ENCODE measurements at places on chromosomes 7 and 10.

- no peak for DNase-seq
Observed at GRCh38 chr10:113151190-113151666, 201.2 kb downstream of the TCF7L2 start.

DNA sequence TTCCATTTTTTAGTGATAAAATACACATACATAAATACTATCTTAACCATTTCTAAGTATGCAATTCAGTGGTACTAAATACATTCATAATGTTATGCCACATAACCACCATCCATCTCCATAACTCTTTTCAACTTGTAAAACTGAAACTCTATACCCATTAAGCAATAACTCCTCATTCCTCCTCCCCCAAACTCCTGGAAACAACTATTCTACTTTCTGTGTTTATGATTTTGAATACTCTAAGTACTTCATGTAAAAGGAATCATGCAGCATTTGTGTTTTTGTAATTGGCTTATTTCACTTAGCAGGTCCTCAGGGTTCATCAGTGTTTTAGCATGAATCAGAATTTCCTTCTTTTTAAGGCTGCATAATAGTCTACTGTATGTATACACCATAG is 131.8 kb downstream of the TES start:
- DNase-seq: no peak

- no peak for DNase-seq
Observed at GRCh38 chr10:72340510-72341261, 14.0 kb downstream of the DNAJB12 start.

DNA sequence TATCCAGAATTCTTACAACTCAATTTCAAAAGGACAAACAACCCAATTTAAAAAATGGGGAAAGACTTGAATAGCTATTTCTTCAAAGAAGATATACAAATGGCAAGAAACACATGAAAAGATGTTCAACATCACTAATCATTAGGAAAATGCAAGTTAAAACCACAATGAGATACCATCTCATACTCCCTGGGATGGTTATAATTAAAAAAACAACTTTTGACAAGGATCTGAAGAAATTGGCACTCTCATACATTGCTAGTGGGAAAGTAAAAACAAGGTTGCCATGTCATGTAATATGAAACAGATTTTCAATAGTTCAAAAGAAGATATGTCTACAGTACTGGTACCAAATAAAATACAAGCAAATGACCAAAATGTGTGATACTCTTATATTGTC is 9.0 kb downstream of the OAT start:
- no peak for DNase-seq

DNA sequence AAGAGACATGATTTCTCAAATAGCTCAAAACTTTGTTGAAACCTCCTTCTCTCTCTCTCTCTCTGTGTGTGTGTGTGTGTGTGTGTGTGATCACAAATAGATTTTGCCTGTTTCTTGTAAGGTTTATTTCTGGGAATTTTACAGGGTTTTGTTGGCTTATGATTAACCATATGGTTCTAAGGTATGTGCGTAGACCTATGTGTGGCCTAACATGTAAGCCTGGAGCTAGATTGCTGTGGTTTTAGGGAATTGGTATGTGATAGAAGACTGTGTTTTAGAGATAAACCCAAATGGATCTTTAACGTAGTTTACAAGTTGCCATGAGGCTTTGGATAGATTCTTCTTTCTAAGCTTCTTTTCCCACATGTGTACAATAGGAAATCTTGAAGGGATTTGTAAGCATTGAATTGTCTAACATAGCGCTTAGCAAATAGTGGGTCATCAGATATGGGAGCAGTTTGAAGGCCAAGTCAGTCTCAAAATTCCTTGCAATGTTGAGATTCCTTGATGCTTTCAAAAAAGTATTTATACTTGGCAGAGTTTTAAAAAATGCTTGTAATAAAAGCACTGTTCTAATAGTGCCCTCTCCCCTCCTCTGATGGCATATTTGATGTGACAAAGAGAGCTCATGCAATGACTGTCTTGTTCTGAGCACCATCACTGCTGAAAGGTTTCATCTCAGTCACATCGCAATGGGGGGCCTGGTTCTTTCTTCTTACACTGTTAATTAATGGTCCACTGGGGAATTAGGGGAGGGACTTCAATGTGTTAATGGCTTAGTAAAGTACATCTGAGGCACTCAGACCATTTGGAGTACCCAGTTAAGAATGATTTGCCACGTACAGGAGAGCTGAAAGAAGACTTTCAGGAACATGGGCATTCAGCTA is 118.2 kb downstream of the SNX10 start:
- DNase-seq: no peak

DNA sequence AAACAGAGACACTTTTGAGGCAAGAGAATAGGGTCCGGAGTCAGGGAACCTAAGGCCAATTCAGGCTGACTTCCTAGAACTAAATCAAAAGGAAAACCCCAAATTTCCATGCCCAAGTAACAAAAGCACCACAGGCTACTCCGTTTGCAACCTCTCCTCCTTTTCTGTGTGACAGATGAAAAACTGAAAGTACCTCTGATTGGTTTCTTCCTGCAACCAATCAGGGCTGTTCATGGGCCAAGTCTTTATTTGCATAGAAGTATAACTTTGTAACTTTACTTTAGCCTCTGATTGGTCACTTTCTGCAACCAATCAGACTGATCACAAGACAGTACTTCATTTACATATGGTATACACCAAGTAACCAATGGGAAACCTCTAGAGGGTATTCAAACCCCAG is 239.9 kb upstream of the KCND2 start:
- no peak for DNase-seq

GRCh38 chr10:45649296-45649695 is 23.3 kb downstream of the ZFAND4 start:
- no peak for DNase-seq

DNA sequence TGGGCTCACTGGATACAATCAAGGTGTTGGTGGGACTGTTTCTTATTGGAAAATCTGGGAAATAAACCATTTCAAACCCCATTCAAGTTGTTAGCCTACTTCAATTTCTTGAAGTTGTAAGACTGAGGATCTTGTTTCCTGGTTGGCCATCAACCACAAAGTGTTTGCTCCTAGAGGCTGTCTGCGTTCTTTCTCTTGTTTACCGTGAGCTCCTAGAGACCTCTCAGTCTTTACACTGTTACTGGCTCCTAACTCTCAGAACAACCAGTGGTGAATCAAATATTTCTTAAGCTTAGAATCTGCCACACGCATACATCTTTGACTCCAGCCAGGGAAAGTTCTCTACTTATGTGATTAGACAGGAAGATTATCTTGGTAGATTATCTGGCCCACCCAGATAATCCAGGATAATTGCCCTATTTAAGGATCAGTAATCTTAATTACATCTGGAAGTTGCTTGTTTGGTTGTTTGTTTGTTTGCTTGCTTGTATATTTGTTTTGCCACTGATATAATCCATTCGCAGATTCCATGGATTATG is 798.7 kb downstream of the IPMK start:
- DNase-seq: no peak

DNA sequence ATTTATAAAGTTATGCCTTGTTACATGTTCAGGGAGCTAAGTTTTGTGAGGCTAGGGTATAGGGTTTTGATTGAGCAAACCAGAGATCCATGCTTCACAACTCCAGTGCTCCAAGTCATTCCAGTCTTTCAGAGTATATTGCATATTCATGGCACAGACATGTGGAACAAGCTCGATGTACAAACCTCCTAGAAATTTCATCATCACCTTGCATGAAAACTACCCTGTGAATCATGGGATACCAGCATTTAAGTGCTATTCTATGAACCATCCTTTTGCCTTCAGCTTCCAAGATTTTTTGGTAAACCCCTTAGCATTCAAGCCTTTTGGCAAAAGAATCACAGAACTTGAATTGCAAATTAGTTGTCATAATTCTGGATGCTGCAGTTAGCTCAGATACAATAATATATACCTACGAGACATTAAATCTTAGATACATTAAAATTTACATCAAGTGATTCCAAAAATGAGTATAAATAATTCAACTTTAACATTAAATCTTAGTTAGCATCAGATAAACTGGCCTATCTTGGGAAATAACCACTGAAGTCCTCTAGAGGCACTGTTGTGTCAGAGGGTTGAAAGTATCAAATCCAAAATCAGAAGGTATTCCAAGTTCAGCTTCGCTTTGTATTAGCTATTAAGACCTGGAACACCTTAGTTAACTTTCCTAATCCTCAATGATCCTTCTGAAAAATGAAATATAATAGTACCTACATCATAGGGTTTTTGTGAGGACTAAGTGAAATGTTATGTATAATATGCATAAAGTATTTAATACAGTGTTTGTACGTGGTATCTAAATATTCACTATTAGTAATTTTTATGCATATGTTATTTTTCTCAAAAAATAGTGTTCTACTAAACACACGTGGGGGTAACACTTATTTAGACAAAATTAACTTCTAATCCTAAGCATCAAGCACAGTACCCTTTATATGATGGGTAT is 55.5 kb upstream of the CABCOCO1 start:
- no peak for DNase-seq

GRCh38 chr7:45021604-45022296 is 21.7 kb downstream of the CCM2 start:
- DNase-seq: no peak

DNA sequence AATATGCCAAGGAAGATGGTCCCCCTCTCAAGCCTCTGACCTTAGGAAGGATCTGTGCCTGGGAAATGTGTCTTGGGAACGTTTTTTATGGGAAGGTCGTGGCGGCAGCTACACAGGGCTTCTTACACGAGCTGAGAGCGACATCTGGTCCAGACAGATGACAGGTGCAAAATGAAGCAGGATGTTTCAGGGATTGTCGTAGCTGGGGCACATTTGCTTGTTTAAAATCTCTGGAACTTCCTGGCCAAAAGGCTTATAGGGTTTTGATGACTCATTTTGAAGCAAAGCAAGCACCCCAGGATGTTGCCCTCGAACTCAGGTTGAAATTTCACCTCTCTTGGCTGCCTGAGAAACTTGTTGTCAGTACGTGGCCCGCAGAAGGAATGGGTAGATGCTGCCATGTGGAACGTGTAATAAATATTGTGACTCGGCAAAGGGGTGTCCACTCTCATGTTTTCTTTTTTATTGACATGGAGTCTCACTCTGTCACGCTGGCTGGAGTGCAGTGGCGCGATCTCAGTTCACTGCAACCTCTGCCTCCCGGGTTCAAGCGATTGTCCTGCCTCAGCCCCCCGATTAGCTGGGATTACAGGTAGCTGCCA is 117.5 kb downstream of the CAMK1D start:
- DNase-seq: no peak

DNA sequence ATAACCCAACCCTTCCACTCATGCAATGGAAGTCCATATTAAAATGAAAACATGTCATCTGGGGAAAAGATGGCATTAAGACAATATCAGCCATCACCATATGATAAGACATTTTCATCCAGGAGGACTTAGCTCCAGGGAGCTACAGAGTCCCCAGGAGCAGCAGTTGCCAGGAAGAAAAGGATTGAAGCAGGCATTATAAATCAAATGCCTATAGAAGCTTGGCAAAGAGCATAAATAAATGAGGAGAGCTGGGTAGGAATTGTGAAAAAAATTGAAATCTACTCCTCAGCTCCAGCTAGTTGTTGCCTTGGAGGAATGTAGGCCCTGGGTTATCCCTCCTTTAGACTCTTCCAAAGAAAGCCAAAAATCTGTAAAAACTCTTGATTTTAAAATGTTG is 42.5 kb downstream of the FAM13C start:
- DNase-seq: no peak

DNA sequence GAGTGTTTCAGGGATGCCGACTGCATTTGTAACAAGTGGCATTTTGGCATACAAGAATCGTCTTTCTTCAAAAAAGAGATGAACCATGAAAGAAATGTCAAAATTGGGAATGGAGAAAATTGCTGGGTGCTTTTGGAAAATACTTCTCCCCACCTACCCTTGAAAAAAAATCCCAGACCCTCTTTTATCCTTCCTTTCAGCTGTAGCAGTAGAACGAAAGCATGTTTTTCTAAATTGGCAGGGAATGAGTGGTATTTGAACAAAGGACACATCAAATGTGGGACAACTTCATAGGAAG is 187.5 kb downstream of the NRP1 start:
- no peak for DNase-seq

- DNase-seq: no peak
Observed at GRCh38 chr7:130363026-130363847, 17.1 kb upstream of the CPA1 start.

DNA sequence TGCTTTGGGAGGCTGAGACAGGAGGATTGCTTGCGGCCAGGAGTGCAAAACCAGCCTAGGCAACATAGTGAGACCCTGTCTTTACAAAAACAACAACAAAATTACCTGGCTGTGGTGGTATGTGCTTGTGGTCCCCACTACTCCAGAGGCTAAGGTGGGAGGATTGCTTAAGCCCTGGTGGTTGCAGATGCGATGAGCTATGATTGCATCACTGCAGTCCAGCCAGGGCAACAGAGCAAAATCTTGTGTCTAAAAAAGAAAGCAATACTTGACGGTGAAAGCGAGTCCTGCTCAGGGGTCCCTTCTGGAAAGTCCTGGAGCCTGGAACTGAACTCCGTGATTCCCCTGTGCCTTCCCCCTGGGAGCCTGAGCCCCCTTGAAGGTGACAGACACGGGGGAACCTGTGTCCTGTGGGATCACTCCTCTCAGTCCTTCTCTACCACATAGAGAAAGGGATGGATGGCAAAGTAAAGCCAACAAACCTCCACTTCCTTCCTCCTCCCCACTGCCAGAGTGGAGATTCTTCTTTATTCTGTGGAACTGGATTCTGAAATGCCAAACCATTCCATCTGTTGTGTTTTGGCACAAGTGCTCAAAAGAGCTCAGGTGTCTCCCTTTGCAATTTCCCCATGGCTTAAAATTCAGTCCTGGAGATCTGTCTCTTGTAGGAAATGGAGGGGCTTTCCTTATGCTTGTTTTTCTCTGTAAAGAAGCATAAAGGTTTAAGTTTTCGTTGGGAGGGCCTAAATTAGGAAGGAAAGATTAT is 50.6 kb downstream of the KIAA1217 start:
- DNase-seq: no peak

DNA sequence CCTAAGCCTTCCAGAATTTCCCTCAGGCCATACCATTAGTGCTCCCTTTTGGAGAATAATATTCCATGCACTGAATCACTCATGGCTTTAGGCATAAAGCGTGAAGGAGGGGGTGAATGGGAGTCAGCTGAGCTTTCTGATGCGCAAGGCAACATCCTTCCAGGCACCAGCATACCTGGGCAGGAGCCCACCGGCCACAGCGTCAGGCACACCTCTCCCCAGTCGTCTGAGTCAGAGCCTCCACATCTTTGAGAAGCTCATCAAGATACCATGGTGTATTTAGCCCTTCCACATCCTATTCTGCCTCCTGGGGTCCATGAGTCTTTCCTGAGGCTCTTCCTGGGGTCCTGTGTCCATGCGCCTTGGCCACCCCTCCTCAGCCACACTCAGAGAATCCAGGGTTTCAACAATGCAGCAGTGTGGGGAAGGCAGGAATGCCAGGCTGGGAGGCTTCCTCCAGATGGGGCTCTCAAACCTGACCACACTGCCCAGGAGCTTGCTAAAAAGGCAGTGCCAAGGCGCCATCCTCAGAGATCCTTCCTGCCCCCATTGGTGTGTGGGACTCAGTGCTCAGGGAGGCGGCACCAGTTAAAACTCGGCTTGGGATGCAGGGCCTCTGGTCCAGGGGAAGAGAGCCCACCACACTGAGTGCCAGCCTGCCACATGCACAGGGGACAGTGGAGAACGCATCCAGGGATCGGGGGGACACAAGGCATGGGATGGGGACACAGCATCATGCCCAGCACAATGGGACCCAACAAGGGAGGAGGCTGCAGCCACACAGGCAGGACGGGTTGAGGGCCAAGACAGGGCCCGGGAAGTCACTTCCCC is 31.6 kb downstream of the RASGEF1A start:
- DNase-seq: peak; percentile 69
